Tibial nerve (tissue), 4 donors: ENCODE measurements at places on chromosomes 1 and 21.

GRCh38 chr1:190808035-190808434 lies 330.4 kb upstream of the BRINP3 start:
- no peak for DNase-seq

GRCh38 chr1:247077876-247078257 lies 744 bp downstream of the ZNF670 start:
- no peak for DNase-seq

- DNase-seq = no peak
These were observed 398.1 kb upstream of the LYPLAL1 start for GRCh38 chr1:218775501-218776021.

- no peak for DNase-seq
These were observed 3.2 kb upstream of the PTPN7 start for GRCh38 chr1:202163281-202164270.

DNA sequence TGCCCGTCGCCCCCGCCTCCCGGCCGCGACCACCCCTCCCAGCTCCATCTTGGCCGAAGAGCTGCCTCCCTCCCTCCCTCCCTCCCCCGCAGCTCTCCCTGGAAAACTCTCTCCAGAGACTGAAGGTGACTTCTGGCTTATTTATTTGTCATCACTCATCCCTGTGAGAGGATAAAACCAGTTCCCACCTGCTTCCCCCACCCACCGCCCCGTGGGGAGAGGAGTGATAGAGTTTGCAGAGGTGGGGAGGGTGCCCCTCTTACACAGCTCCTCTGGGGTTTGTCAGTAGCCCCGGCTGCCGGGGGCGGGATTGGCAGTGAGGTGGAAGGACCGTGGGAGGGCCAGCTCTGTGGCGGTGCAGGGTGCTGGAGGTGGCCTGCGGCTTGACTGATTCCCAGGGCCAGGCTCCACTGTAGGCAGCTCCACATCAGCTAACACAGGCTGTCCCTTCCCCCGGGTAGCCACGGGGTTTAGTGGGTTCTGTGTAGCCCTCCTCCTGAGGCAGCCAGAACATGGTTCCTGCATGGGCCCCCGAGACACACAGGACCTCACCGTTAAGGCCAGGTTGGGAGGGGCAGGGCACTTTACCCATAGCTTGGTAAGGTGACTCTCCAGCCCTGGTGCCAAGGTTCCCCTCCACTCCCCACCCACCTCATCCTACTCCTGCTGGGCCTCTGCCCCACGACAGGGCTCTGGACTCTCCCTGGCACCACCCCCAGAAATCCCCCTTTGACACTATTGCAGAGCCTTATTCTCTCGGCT lies 62.2 kb downstream of the ELK4 start:
- no peak for DNase-seq

DNA sequence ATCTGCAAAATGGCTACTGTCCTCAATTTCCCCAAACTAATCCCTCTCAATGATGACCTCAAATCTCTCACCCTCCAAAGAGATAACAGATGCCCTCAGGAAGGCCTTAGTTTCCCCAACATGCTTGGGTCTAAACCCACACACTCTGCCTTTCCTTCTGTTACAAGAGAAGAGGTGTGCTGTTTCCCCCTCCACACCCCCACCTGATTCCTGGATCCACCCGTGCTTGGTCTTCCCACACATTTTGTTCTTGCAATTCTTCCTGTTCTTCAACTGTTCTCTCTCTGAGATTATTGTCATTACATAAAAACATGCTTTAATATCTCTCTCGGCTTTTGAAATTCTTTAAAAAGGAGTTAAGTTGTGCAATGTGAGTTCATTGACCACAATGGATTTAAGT lies 5.7 kb upstream of the CBR3 start:
- DNase-seq = no peak

DNA sequence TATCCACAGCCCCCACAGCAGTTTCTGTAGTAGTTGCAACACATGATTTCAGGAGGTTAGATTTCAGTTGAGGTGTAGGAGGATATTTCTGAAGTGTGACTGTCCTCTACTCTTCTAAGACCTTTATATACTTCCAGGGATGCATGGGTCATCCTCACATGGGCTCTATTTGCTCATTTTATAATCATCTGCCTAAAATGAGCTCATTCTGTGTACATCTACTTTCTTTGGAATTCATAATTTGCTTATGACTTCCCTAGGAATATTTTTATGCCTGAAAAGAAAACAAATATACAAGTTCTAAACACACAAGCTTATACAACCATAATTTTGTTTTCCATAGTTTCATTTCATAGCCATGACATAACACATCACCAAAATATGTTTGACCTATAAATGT lies at the start of gene KRTAP21-2:
Gene KRTAP21-2, minus strand, starts transcription at position 101 of the 400 bp plus-strand sequence. Its CDS starts 57 bp downstream, at position 44.
- no peak for DNase-seq

GRCh38 chr1:2443277-2444137 lies 31.1 kb upstream of the PEX10 start:
- DNase-seq = no peak

- no peak for DNase-seq
These were observed 1.7 kb downstream of the SEMA6C start for GRCh38 chr1:151144474-151145303.

DNA sequence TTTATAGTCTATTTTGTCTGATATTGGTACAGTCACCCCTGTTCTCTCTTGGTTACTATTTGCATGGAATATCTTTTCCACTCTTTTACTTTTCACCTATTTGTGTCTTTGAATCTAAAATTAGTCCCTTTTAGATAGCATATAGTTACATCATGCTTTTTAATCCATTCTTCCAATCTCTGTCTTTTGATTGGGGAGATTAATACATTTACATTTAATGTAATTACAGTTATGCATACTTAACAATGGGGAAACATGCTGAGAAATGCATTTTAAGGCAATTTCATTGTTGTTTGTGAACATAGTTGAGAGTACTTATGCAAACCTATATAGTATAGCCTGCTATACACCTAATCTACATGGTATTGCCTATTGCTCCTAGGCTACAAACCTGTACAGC lies 48.4 kb upstream of the ATP6V1G3 start:
- no peak for DNase-seq
